EL (cell line): ENCODE measurements at places on chromosomes 2 and 18.

DNA sequence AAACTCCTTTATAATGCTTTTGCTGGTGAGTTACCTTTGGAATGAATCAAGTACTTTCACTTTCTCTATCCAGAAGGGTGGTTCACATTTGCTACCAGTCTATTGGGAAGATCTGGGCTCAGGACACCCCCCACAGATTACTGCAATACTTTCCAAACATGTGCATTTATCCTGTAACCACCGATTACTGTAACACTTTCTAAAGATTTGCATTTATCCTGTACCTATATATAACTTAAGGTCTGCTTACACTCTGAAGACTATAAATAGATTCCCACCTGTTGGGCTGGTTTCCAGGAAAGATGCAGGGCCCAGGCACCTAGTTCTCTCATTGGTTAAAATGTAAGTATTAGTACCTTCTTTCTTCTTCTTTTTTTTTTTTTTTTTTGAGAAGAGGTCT lies 113.0 kb upstream of the NEDD4L start:
- DNase-seq: no peak

DNA sequence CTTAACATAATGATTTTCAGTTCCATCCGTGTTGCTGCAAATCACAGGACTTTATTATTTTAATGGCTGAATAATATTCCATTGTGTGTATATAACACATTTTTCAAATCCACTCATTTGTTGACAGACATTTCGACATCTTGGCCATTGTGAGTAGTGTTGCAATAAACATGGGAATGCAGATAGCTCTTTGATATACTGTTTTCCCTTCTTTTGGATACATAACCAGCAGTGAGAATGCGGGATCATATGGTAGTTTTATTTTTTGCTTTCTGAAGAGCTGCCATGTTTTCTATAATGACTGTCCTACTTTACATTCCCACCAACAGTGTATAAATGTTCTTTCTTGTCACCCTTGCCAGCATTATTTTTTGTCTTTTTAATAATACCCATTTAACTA lies 420.3 kb upstream of the CHAC2 start:
- DNase-seq: no peak

DNA sequence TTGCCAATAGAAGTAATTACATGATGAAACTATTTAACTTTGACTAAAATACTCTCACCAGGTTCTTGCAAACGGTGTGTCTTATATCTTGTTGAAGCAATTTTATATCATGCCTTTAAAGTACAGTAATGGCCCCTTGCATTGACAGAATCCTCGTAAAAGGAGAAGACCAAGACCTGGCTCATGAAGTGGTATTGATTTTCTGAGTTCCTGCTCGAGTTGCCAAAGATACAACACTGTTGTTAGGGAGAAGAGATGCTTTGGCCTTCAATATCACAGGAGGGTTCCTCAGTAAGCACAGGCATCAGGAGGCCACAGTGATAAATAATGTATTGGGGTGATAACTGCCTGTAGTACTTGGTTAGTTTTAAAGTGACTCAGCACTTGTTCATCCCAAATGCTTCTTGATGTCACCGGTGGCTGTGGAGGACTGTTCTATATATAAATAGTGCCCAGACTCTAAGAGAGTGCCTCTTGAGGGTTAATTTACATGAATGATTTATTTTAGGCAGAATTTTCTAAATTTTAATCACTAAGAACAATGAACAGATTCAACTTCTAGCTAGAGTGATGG lies 571.7 kb upstream of the FANCL start:
- DNase-seq: no peak

- peak; percentile 68 for DNase-seq
Observed at GRCh38 chr2:9440058-9440727, 16.7 kb downstream of the CPSF3 start.

- DNase-seq: no peak
Observed at GRCh38 chr2:132998221-132998620, 328.2 kb upstream of the LYPD1 start.

DNA sequence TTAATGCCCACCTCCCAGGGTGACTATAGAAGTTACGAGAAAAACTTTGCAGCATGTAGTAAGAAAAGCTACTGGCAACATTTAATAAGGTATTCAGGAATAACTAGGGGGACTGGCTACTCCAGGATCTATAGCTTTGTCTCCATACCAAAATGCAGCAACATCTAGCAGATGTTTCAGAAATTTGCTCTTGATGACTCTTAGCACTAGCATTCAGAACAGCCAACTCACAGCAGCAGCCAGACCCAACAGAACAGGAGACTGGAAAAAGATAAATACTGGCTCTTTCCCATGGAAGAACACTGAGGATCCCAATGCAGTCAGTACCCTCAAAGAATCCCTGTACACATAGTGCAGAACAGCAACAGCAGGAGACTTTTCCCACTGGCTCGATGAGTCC lies 105.0 kb downstream of the PRKRA start:
- DNase-seq: no peak

DNA sequence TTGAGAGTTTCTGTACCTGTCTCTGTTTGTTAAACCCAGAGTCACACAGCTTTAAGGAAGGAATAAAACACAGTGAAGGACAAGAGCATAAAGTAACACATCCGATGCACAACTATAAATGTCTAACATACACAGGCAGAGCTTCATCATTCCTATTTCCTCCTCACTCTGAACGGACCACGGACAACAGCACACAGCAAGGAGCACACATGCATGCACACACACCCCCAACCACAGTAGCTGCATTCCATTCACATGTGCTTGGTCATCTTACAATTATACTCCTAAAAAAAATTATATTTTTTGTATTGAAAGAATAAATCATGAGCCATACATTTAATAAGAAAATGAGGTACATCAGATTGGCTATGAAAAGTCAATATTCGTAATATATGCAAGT lies 58.3 kb downstream of the ID2 start:
- peak; percentile 4 for DNase-seq

DNA sequence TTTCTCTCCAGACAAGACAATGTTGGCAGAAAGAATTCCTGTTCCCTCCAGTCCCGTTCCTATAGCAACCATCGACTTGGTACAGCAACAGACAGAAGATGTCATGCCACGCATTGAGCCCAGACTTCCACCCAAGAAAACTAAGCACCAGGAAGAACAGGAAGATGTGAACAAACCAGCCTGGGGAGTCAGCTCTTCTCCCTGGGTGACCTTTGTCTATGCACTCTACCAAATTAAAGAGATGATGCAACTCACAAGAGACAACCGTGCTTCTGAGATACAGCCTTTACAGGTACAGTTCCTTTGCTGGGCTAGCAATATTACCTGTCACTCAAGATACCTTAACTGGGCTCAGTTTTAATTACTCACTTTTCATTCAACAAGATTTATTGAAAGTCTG lies 37.1 kb downstream of the NEMP2 start:
- no peak for DNase-seq
